ENCODE measurements at places on chromosomes 7 and 10.

- DNase-seq, result peak; percentile 65
These were observed 98.8 kb downstream of the ADK start for GRCh38 chr10:74249865-74250264.

DNA sequence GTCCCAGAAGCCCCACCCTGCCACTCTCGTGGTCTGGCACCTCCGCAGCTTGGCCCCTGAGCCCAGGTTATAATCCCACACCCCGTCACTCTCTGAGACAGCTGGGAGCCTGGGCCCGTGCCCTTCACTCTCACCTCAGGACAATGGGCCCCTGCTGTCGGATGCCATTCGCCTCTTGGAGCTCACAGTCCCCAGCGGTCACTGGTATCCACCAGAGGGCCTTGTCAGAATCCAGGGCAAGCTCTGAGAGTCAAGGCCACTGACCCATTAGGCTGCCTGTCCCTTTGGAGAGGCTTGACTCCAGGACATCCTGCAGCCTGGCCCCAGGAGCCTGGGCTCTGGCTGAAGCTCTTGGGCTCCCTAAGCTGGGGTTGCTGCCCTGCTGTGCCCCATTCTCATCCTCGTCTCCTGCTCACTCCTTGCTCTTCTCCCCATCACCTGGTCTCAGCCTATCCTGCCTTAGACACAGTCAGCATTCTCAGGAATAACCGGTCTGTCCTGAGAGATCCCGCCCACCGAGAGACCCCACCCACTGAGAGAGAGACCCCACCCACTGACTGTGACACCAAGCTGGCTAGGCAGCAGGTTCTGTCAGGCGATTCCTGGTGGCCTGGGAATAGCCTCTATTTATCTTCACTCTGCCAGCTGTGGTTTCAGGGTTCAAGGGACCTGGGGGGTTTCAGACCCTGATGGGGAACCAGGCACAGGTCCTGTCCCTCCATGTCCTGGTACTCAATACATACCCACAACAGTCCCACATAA is 27.7 kb downstream of the CPXM2 start:
- DNase-seq, result no peak

DNA sequence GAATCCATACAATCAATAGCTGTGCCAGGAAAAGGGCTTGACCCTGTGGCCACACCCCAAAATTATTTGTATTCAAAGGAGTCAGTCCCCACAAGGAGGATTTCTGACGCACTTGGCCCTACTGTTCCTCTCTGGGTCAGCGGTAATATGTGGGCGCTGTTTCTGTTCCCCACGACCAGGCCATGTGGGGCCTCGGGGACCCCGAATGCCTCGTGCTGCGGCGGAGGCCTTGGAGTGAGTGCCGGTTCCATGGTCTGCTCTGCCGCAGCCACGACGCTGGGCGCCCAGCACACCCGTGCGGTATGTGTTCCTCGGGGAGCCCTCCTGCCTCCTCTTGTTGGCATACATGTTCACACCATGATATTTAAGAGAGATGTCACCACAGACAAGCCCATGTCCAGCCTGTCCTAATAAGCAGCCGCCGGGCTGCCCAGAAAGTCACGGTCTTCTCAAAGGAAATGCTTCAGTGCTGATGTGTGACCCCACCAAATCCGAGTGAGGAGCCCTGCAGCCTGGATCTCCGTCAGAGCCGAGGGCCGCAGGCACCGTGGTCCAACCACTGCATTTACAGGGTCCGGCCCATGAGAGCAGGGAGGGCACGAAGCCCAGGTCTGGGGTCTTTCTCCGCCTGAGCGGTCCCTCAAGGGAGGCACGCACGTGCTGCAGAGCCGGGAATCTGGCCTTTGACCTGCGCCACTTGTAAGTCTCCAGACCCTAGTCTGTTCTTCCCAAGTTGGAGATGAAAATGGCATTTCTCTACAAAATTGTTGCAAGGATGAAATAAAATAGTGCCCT is 36.0 kb downstream of the EN2 start:
- no peak for DNase-seq

DNA sequence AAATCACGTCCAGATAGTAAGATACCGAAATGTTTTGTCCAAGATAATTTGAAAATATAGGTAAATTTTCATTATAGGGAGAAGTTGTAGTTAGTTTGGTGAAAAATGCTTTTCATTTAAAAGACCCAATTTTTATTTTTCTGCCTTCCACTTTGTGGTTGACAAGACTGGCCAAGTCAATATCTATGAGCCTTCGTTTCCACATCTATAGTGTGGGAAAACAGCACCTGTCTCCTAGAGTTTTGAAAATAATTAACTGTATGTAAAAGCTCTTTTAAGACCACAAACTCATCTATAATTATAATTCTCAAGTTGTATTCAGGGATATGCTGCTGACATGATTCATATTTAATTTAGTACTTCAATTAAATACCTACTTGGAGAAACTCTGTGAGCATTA is 102.8 kb downstream of the VWC2 start:
- DNase-seq, result no peak

- DNase-seq, result no peak
These were observed 36.9 kb upstream of the CCDC3 start for GRCh38 chr10:13038391-13038790.

GRCh38 chr7:139924461-139924860 is 95.4 kb downstream of the TBXAS1 start:
- DNase-seq, result no peak

GRCh38 chr10:52308251-52309031 is 5.6 kb upstream of the DKK1 start:
- DNase-seq, result peak; percentile 91

DNA sequence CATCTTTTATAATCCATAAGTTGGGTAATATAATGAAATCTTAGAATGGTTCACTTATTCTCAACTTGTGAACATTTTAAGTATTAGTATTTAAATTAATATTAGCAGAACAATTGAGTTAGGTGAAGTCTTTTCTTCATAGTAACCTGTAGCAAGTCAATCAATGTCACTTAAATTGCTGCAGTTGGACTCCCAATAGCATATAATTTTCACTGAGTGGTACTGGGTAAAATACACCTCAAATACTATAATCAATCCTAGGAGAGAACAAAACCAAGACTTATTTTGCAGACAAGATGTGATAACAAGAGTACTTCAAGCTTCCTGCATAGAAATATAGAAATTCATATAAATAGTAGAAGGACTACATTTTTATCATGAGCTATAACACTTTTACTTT is 677.9 kb upstream of the LRRN3 start:
- DNase-seq, result no peak

DNA sequence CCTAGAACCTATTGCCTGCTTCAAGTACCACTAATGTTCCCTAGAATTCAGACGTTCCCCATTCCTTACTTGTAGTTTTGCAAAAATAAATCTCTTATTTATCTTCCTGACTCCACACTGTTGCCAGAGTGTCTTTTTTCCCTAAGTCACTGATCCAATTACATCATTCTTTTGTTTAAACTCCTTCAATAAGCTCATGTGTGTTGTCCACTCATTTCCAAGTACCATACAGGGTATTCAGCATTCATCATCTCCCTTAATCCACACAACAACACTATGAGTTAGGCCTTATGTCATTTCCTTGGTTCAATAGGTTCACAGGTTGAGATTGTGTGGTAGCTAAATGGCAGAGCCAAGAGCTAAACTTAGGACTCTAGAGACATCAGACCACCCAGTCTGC is 119.9 kb upstream of the RHOBTB1 start:
- DNase-seq, result no peak

DNA sequence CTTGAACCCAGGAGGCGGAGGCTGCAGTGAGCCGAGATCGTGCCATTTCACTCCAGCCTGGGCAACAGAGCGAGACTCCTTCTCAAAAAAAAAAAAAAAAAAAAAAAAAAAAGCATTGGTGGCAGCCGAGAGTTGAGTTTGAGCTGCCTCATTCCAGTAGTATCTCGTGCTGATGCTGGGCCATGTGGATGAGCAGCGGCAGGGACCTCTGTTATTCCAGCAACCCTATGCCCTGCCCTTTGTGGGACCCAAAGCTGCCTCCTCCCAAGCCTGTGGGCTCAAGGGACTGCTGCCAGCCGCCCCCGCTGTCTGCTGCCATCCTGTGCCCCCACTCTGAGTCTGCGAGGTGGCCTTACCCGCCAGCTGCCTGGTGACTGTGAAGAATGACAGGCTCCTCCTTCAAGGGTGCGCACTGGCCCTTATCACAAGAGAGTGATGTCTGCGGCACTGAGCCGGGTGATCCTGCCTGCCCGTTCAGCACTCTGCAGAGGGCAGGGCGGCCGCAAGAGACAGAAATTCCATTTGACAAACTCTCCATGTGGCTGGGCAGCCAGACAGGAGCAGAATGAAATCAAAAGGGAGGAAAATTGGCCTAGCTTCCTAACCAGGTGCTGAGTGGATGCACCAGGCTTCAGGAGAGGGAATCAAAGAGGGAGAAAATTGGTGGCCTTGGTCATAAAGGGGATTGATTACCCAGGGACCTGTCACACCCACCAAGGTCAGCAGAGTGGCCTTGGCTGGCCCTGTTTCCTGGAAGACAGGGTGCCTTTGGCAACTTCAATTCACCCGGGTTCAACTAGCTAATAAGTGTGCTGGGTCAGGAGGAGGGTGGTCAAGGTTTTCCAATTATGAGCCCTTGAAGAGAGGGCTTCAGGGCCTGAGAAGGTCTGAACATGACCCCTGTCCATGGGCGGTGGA is 65.3 kb upstream of the ZMIZ1 start:
- no peak for DNase-seq

GRCh38 chr10:129411393-129411705 is 55.7 kb upstream of the MGMT start:
- no peak for DNase-seq

GRCh38 chr10:119197921-119198320 is 9.4 kb upstream of the GRK5 start:
- DNase-seq, result peak; percentile 71

- DNase-seq, result no peak
These were observed 39.5 kb downstream of the PRKAG2 start for GRCh38 chr7:151837285-151838042.

- no peak for DNase-seq
These were observed 26.4 kb downstream of the AUTS2 start for GRCh38 chr7:69624435-69625230.

GRCh38 chr7:12861070-12861469 is 173.6 kb downstream of the ARL4A start:
- no peak for DNase-seq

DNA sequence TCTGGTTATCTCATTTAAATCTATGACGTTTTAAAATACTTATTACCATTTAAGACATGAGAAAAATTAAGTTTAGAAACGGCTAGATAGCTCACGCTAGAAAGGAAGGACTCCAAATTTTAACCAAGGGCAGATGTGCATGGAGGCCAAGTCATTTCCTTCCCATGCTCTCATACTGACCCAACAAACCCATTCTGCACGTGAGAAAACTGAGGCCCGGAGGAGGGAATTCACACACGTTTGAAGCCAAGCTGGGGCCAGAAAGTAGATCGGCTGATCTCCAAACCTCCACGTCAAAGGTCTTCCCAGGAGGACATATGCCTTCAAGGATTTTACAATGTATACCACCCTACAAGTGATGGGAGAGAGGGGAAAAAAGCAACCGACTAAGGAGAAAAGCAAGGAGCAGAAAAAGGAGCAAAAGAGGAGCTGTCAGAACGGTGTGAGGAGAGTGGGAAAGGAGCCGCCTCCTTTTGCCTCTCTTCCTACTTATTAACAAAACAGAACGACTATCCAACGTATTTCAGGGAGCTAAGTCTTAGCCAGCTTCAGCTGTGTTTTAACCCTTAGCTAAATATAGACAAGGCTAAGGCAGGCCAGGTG is 645 bp upstream of the SIRT1 start:
- DNase-seq, result no peak

GRCh38 chr7:24401628-24402593 is 117.9 kb downstream of the NPY start:
- peak; percentile 50 for DNase-seq

GRCh38 chr10:93096901-93097300 is 23.2 kb downstream of the CYP26A1 start:
- DNase-seq, result no peak

Data from cardiac fibroblast (primary cell).